ENCODE measurements at places on chromosomes 4 and X.

DNA sequence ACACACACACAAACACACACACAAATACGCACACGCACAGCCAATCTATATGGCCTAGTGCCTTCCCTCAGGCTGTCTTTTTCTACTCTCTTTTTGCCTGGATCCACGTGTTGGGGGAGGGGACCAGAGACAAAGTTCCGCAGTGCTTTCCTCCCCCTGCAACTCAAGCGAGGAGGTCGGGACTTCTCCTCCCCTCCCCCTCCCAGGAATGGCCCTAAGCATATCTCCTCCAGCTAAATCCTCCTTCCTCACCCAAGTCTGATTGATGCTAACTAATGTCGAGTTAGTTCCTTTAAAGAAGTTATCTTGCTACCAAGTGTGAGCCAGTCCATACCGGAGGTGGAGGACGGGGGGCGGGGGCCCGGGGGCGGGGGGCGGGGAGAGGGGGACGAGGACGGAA lies 141.2 kb upstream of the ZIC3 start:
- no peak for DNase-seq

GRCh38 chr4:121799208-121799823 lies 1.8 kb upstream of the EXOSC9 start:
- no peak for DNase-seq

- no peak for DNase-seq
These were observed 79.5 kb upstream of the ATP6AP2 start for GRCh38 chrX:40501164-40501855.

DNA sequence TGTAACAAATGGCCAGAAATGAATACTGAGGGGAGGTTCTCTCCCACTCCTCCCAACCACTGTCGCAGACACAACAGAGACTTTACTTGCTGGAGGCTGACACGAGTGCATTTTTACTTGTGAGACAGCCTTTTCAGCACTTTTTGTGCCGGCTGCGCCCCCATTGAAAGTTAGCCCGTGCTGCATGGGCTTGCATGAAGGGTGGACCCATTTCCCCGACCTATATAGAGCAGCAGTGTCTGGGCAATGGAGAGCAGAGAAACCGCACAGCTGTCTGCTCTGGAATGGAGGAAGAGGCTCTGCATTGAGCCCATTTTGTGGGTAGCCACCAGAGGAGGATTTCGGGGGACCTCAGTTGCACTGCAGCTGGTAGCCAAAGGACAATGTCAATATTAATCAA lies 208.8 kb downstream of the UGT8 start:
- DNase-seq = no peak

GRCh38 chrX:128769495-128769894 lies 717.3 kb upstream of the ACTRT1 start:
- no peak for DNase-seq

DNA sequence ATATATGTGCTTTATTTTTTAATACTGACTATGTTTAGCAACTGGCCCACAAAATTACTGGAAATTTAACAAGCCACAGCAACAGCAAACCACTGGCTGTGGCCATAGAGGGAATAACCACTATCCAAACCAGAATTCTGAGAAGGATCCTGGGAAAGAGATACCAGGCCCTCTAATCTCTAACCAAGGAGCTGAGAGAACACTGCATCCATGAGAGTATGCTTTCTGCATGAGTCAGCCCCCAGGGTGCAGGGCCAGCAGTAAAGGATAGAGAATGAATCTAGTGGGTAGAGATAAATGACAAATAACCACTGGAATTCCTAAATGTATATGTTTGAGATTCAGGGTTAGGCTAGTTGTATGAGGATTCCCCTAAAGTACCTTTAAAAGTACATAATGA lies 221.8 kb downstream of the KIT start:
- DNase-seq = no peak

DNA sequence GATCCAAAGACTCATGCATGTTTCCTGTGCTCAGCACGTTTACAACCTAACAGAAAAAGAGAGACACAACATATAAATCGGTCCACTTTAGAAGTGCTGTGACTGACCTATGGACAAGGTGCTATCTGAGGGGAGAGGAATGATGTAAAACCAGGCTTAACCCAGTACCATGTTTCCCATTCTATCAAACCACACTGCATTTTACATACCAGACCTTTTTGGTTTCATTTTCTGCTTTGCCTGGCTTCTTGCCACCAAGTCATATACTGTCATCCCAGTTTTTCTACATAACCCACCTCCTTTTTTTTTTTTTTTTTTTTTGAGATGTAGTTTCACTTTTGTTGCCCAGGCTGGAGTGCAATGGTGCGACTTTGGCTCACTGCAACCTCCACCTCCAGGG lies 82.2 kb downstream of the KLF8 start:
- no peak for DNase-seq

DNA sequence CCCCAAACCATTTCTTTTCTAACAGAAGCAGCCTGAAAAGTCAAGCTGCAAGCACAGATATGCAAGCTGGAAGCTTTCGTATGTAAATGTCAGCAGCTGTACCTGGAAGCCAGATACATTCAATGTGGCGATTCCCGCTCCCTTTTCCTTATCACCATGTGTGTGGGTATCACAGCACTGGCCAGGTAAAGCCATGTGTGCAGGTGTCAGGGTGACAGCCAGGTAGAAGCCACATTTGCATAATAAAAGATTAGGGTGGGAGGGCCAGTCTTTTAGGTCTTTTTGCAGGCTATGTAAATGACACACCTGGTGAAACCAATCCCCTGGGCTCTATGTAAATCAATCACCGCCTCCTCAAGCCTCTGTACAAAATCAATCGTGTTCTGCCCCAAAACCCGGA lies 50.1 kb downstream of the RXFP1 start:
- DNase-seq = no peak

DNA sequence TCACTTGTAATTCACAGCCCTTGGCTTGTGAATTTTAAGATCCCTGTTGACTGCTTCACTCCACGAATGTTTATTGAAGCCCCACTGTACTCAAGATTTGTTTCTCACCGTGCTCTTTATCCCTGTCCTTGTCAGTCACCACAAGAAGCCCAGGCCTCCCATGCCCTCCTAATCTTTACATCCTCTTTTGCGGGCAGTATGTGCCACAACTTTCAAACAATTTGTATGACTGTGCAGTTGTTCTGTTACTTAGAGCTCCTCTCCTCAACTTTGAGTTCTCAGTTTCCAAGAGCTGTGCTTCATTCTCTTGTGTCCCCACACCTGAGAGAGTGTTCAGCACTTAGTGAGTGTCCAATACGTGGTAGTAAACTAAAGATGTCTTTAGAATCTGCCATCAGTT lies 467.7 kb downstream of the NKX6-1 start:
- DNase-seq = no peak

GRCh38 chr4:23909671-23910070 lies 19.8 kb upstream of the PPARGC1A start:
- DNase-seq = no peak

- DNase-seq = no peak
These were observed 10.6 kb upstream of the PYURF start for GRCh38 chr4:88533937-88534750.

GRCh38 chr4:80015407-80016189 lies 57.4 kb downstream of the ANTXR2 start:
- DNase-seq = no peak

DNA sequence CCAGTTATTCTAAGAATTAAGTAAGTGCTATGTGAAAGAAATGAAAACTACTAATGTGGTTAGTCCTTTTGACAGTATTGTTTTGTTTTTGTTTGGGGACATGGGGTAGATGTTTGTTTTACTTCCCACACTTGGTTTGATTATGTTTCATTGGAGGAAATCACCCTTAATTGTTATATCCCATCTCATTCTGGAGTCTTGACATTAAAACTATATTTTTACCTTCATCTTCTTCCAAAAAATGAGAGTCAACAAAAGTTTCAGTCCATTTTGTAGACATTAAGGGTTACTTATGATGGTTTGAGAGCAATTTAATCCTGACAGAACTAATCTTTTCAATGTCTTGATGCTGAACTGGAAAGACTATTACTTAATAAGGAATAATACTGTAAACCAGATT lies 108.7 kb downstream of the GPC3 start:
- no peak for DNase-seq

- DNase-seq = no peak
These were observed 72.6 kb downstream of the WWC2 start for GRCh38 chr4:183171484-183172267.

DNA sequence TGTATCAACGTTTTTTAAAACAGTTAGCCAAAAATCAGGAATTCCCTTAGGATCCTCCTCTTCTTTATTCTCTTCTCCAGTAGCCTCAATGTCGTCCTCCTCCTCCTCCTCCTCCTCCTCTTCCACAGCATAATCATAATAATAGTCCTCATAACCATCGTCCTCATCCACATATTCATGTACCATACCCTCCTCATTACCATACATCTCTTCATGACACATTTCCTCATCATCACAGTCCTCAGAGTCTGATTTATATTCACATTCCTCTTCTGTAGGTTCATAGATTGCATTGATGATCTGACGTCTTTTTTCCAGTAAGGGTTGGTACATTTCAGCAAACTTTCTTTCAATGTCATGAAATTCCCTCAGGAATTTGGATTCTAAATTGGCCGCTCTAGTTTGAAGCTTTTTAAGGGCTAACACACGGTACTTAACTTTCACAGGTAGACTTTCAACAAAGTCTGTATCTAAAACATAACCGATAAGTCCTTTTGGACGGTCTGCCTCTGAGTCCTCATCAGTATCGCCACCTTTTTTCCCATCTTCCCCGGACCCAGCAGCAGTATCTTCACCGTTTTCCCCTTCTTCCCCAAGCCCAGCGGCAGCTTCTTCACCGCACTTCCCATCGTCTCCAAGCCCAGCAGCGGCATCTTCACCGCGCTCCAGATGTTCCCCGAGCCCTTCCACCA lies 771 bp downstream of the NAP1L2 start:
- DNase-seq = no peak

GRCh38 chrX:106957856-106958255 lies 37.7 kb downstream of the CLDN2 start:
- no peak for DNase-seq

GRCh38 chr4:163492951-163493504 lies 1.5 kb upstream of the TMA16 start:
- DNase-seq = no peak

- DNase-seq = no peak
These were observed 129.9 kb downstream of the TET2 start for GRCh38 chr4:105276361-105277104.

- DNase-seq = no peak
These were observed 37.3 kb downstream of the PSAPL1 start for GRCh38 chr4:7397206-7398103.

GRCh38 chr4:6910340-6910959 lies 824 bp downstream of the TBC1D14 start:
- no peak for DNase-seq

DNA sequence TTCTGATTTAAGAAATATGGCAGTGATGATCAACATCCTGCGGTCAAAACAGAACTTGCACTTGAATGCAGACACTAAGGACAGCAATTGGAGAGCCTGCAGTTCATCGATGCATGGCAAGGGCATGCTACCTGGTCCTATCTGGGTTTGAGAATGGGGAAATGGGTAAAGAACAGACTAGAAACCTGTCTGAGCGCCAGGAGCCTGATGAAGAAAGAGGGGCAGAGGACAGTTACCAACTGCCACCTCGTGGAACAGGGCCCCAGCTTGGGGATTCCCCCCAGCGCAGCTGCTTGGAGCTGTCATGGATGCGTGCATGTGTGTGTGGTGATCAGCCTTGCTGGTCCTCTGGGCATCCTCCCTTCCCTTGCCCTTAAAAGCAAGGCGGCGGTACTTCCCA lies 30.2 kb upstream of the NKRF start:
- no peak for DNase-seq

DNA sequence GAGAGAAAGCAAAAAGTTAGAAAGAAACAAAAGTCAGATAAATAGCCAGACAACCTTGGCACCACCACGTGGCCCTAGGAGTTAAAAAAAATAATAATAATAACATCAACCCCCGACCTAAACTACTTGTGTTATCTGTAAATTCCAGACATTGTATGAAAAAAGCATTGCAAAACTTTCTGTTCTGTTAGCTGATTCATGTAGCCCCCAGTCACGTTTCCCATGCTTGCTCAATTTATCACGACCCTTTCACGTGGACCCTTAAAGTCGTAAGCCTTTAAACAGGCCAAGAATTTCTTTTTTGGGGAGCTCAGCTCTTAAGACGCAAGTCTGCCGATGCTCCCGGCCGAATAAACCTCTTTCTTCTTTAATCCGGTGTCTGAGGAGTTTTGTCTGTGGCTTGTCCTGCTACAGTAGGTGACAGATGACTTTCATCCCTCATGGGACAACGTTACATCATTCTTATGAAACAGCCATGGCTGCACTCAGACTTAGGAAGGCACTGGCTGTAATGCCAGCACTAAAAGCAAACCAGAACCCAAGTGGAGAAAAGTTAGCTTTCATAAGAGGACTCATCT lies 520 bp downstream of the ACOX3 start:
- no peak for DNase-seq

- no peak for DNase-seq
These were observed 58.1 kb upstream of the INTU start for GRCh38 chr4:127574643-127575042.

- DNase-seq = no peak
These were observed 1.8 kb downstream of the RNF128 start for GRCh38 chrX:106728337-106728736.

GRCh38 chr4:114497116-114497515 lies 101.5 kb upstream of the UGT8 start:
- DNase-seq = no peak

DNA sequence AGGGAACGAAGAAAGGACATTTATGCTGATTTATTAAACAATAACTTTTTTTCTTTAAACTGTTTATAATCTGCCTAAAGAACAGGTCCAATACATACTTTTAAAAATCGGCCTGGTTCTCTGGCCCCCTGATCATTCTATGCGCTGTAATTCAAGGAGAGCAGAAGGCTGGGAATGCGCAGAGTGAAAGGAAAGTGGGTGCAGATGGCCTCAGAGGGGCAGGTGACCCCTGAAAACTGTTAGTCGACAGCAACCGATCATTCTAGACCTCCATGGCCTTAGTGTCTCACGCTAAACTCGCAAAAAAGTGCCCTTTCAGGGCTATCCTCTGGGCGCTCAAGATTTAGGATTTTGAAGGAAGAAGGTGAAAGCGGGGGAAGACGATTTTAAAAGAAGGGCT lies 2.2 kb downstream of the PDE5A start:
- no peak for DNase-seq

- no peak for DNase-seq
These were observed 671.2 kb upstream of the FTHL17 start for GRCh38 chrX:31743004-31743403.

Data from CD4-positive, alpha-beta T cell treated with Interleukin-1 beta for 1 hour (primary cell).